ENCODE measurements at places on chromosomes 4 and X.

DNA sequence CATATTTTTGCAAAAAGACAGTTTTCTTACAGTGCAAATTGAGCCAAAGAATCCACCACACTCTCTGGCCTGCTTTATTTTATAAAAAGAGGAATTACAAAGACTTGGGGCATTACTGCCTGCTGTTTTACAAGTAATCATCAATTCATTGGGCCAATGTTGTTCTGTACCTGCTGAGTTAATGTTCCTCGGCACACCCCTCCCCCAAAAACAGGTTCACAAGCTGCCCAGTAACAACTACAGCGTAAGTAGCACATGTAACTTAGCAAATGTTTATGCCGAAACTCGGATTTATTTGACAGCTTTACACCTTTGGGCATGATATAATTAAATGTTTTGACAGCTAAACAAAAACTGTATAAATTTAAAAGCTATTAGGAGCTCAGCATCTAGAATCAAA lies 214.6 kb upstream of the MAB21L2 start:
- DNase-seq, result no peak

- no peak for DNase-seq
Measured at GRCh38 chr4:26864899-26865298, 4.3 kb downstream of the STIM2 start.

DNA sequence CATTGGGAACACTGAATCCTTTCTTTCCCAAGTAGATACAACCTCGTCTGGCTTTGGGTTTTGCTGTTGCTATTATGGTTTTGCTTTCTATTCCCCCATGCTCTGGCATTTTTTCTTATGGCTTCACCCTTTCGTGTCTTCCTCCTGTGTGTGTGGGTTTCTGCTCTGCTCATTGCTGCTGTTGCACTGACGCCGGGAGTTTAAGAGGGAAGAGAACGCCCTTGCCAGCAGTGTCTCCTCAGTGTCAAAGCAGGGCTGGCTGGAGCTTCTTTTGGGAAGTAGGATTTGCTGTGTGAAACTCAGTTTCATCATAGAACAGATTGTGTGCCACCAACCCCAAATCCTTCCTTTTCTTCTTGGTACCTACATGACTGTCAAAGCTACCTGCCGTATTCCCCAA lies 63.7 kb downstream of the CLDN22 start:
- no peak for DNase-seq

- DNase-seq, result no peak
Measured at GRCh38 chrX:55480390-55481062, 9.1 kb downstream of the USP51 start.

DNA sequence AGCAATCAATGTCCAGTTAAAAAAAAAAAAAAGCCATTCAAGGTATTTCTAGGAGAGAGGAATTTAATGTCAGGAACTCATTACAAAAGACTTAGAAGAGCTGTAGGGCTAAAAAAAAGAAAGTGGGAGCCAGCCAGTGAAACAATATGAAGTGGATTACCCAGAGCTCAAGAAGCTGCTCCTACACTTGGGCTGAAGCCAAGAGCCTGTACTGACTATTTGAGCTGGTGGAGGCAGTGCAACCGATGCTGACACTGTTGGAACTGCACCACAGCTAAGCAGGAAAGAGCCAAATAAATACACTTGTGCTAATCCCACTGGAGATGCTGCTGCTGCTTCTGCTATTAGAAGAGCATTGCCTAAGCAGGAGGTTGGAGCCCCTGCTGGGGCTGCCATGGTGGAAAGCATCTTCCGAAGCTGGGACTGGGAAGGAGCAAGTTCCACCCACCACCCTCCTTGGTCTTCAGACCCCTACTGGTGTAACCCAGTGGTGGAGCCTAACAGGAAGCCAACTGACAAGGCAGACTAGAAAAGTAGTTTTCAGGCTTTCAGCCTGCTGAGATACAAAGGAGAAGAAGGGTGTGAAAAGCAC lies 65.4 kb downstream of the CXXC4 start:
- DNase-seq, result no peak

DNA sequence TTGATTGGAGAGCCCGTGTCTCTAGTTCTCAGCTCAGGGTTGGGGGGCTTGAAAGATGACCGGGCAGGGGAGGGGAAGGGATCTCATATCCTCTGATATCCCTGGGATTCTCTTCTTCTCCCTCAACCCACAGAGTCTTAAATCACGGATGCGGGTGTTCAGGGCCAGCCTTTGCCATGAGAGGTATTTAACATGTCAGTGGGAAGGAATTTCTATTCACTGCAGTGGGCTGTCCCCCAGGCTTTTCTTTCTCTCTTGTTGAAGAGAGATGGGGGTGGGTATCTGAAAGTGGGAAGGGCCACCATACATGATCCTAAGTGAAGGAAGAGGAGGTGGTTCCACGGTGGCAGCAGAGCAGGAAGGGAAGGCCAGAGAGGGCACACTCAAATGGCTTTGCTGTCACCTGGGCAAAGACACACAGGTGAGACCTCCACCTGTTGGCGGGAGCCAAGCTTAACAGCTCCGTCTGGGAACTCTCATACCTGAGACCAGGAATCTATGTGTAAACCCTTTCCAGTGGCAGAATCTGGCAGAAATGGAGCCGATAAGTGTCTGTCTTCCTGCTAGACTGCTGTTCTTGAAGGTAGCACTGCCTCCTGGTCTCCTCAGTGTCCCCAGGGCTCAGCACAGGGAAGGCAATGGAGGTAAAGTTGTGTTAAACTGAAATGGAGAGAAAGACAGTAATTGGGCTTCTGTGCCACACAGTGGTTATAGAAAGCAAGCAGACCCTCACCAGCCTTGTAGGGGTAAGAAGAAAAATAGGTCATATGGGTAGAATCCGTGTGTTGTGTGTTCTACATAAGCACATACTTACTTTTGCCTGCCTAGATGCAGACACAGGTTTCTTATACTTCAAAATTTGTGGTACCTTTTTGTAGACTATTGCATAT lies 49.4 kb downstream of the RHOH start:
- no peak for DNase-seq

GRCh38 chr4:171928336-171928735 lies 115.1 kb downstream of the GALNTL6 start:
- no peak for DNase-seq

DNA sequence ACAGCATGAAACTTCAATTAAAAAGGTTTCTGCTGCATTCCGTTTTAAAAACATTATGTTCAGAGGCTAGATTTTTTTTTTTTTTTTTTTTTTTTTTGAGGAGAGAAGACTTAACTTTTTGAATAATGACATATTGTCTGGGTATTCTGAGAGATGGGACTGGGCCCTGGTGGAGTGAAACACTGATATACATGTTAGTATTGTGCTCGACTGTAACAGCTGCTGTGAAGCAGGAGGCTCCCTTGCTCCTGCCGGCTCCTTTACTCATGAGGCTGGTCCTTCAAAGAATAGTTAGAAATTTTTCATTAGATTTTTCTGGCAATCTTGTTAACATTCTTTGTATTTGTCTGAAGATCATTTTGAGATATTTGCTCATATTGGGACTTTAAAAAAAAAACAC lies 73.3 kb downstream of the TMEM131L start:
- DNase-seq, result no peak

DNA sequence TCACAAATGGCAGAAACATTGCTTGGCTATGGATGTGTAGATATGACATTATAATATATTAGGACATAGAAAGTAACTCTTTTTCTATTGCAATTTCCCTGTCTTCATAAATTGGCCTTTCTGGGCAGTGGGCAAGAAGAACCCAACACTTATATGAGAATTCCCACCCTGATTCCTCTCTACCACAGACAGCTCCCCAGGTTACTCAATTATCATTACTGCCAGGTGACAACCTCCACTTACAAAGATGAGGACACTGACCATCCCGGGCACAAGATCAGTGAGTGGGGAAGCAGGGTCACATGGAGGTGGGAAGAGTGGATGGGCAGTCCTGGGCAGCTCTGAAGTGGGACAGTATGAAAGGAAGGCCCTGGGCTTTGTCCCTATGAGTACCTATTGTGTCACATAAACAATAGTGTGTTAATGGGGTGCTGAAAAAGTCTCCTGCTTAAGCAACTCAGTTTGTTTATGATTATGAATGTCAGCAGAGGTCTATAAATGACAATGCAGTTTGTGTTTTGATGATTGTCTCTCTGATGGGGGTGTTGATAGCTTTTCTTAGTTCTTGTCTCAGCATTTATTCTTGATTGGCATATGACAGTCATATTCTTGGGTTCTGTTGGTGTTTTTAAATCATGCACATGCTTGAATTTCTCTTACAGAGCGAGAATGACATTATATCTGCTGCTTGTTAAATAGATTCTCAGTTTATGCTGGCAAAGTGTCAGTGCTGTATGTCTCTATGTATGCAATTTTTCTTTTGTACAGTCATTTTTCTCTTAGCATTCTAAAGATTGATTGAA lies 99.9 kb downstream of the SLIT2 start:
- no peak for DNase-seq

GRCh38 chr4:4641661-4642495 lies 100.0 kb upstream of the STX18 start:
- DNase-seq, result no peak

DNA sequence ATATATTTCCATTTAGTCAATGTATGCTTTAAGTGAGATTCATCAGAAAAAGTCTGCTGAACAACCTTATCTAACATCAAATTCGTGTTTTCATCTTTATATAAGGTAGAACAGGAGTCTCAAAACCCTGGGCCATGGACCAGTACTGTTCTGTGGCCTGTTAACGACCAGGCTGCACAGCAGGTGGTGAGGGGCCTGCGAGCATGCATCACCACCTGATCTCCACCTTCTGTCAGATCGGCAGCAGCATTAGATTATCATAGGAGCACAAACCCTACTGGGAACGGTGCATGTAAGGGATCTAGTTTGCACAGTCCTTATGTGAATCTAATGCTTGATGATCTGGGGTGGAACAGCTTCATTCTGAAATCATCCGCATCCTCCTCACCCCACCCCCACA lies 3.2 kb downstream of the CTSO start:
- DNase-seq, result no peak

Data from amniotic stem cell (primary cell).